T-helper 2 cell (primary cell): ENCODE measurements at places on chromosomes 12 and 14.

DNA sequence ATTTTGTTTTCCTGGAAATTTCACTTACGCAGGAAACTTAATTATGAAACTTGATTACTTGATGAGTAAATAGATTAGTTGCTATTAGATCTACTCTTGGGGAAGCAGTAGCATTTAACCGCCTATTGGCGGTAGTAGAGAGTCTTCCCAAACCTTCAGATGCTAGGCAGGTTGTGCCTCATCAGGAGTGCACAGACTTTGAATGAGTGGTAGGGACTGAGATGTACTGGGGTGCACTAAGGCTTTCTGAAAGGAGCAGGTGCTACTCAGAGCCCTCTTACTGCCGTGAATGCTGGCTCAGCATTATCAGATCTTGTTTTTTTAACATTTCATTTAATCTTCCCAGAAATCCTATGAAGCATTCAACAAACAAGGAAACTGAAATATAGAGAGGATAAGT, 7.7 kb downstream of the GATC start:
- no peak for DNase-seq

DNA sequence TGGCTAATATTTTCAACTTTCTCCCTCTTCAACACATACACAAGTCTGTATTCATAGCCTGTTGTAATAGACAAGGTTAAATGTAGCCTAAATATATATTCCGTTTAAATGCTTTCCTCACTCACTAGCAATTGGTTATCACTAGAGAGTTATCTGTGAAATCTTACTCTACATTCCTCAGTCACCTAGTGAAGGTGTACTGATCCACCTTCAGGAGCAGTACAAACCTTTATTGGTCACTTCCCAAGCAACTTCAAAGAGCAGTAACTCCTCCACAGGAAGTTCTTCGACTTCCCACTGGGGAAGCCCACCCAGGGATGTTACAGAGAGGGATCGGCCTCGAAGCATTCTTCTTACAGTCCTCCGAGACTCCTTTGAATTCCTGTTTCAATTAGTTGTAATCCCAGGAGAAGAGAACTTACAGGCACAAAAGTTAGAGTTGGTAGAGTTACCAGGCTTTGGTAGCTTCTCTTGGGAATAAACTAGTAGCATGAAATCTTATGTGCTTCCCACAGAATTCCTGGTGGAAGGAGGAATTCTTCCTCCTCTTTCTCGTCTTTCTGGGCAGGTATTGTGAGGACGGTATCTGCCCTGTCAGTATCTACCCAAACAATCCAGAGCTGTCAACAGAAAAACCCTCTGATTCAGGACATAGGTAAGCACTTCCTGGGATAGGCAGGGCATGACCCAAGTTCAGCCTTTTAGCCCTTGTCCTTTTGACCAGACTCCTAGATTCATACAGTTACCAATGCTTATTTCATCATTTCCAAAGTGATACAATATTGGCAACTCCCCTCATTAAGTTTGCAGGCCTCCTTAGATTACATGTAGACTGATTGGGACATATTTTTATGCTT, at the start of gene GYS2:
Gene GYS2, minus strand, starts transcription at position 603 of the 857 bp plus-strand sequence. Its CDS starts 255 bp downstream, at position 348.
- DNase-seq, result no peak

GRCh38 chr14:97878206-97878605, 1081.0 kb downstream of the VRK1 start:
- no peak for DNase-seq

GRCh38 chr12:127158385-127159061, 1108.4 kb upstream of the TMEM132C start:
- DNase-seq, result no peak

GRCh38 chr12:80032946-80033345, 66.4 kb upstream of the OTOGL start:
- no peak for DNase-seq

DNA sequence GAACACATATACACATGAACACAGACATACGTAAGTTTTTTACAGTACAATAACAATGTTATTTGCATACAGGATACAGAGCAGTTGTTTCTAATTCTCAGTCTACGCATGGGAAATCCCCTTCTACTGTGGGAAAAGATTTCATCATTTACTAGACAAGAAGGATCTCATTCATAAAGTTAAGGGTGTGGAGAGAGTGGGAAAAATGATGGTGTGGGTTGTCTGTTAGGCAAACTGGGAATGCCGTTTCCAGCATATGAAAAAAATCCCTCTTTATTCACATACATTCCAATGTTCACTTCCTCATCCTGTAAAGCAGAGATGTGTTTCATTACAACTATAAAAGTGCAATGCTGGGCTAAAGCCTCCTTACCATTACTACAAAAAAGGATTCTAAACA, 120.9 kb downstream of the SINHCAF start:
- peak; percentile 23 for DNase-seq

- no peak for DNase-seq
Measured at GRCh38 chr14:67666750-67667449, 7.5 kb downstream of the VTI1B start.

- DNase-seq, result no peak
Measured at GRCh38 chr14:85856430-85856829, 326.5 kb downstream of the FLRT2 start.

DNA sequence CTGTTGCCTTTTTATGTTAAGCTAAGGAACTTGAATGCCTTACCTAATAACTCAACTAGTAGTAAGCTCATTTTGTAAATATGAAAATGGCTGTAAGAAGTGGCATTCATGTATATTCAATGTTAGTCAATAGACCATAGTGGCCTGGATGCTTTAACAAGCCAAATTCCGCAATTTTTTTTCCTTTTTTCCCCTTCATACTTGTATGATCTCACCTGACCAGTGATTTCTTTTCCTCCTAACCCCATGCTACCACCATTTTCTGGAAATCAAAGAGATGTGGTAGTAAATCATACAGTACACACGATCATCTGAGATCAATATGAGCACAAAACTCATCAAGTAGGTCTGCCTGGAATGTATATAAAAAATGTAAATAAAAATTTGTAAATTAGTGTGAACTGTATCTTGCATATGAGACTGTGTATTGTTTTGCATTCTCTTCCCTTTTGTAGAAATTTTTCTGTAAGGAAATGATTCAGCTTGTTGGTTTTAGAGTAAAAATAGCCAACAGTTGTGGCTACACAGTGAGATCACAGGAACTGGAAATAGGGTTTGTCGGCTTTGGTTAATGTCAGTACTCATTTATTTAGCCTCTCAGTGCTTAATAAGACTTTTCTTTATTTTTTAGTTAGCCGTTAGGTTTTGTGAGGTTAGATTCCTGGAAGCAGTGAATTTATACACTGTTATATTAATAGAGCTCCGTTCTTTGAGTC, 62.5 kb downstream of the ETNK1 start:
- DNase-seq, result peak; percentile 71

GRCh38 chr12:73612551-73612950, 925.1 kb upstream of the ATXN7L3B start:
- DNase-seq, result no peak

DNA sequence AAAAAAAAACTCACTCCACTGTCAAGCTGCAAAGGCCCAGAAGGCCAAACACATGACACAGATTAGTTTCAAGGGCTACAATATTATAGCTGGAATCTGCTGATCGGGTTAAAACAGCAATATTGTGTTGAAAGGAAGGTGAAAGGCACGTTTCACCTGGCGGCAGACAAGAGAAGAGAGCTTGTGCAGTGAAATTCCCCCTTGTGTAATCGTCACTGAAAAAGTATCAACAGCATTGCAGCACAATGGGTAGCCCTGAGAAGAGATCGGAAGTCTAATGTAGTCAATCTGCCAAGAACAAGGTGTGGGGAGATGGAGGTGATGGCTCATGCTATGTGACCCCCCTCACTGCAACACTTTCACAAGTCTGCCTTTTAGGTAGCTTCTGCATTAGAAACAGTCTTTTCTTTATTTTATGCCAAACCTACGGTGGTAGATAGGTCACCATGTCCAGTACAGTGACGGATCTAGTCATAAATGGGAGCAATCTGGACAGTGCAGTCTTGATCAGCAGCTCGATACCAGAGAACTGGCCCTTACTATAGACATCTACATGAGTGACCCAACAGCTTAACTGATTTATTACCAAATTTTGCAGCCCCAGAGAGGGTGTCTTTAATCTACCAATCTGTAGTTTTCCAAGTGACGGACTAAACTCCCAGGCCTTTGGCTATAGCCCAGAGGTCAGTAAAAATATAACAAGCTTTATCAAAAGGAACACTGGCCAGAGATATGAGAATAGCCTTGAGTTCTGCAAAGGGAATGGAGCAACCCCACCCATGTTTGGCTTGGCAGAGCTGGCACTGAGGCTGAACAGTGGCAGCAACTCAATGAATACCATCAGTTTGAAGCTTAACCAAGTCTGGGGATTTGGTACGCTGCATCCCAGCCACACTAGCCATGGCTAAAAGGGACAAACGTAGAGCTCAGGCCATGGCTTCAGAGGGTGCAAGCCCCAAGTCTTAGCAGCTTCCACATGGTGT, 35.4 kb downstream of the SPTSSA start:
- DNase-seq, result no peak

- DNase-seq, result peak; percentile 84
Measured at GRCh38 chr12:62891805-62892549, 43.0 kb downstream of the PPM1H start.

- no peak for DNase-seq
Measured at GRCh38 chr14:89491711-89492381, 74.8 kb upstream of the FOXN3 start.

DNA sequence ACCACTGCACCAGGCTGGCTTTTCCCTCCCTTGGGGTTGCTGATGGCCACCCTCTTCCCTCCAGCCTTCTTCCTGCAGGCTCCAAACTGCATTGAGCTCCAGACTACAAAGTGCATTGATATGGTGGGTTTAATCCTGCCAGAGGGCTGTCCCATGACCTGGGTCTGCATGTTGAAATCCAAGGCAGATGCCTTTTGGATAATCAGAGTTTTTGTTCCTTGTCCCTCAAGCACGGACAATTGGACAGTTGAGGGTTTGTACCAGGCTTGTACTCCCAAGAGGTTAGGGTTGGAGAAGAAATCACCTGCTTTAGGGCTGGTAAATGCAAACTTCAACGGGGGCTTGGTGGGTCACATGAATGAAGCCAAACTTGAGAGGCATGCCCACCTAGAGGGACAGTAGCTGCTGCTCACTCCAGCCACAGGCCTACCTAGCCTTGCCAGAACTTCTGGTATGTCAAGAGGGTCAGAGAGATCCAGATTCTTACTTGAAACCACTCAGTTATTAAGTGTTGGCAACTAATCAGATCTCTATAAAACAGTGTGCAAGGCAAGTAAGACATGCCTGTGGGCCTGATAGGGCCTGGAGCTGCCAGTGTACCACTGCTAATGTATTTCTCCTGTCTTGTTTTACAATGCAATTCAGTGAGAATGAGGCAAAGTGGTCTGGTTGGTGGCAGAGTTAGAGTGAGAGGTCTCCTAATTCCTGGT, 21.7 kb upstream of the KRT83 start:
- DNase-seq, result no peak

DNA sequence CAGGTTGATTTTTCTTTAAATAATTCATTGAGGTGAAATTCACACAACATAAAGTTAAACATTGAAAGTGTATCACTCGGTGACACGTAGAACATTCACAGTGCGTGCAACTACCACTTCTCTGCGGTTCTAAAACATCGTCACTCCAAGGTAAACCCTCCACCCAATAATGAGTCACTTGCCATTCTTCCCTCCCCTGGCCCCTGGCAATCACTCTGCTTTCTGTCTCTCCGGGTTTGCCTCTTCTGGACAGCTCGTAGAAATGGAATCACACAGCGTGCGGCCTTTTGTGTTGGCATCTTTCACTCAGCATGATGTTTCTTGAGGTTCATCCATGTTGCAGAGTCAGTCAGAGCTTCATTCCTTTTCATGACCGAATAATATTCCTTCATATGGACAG, 18.9 kb downstream of the FZD10 start:
- DNase-seq, result no peak
